Fibroblast of pulmonary artery (primary cell): ENCODE measurements at places on chromosomes 3 and 15.
A peak's percentile ranks its signal among the peaks of the same experiment; 100 is the strongest.

GRCh38 chr3:64728994-64729393 is 41.2 kb upstream of the ADAMTS9 start:
- DNase-seq = no peak

DNA sequence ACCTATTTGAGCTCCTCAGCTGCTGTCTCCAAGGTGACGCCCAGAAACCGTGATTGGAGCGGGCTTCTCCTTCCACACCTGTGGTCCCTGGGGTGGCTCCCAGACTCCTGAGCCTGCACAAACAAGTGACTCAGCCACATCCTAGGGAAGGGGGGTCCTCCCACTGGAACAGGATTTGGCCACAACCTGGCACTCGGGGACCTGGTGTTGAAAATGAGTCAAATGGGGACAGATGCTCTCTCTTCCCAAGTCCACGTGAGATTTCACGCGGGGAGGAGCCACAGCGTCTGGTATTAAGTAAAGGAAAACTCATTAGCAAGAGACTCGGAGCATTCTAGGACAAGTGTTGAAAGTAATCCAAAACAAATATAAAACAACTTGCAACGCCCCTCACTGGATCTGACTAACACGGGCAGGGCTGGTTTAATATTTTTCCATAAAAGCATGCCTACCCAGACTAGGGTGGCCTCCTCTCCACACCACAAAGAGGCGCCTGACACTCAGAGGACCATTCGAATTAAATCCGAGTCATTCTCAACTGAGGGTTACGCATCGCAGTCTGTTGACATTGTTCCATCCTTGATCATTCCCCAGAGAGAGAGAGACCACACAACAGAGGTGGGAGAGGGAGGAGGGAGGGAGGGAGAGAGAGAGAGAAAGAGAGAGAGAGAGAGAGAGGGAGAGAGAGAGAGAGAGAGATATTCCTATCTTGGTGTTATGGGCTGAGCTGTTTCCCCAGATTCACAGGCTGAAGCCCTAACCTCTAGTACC is 74.4 kb downstream of the MGLL start:
- peak; percentile 68 for DNase-seq

DNA sequence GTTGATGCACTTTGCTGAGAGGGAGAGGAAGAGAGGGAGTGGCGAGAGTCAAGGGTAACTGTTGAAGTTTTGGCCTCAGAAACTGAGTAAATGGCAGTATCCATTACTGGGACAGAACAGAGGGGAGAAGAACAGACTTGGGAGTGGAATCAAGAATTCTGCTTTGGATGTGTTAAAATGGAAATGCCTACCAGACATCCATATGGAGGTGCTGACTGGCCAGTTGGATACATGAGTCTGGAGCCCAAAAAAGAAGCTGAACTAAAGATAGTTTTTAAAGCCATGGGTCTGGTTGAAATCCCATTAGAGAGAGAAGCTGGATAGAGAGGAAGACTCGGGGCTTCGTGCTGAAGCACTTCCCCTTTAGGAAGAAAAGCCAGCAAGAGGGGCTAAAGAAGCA is 35.9 kb upstream of the NSMCE3 start:
- DNase-seq = no peak

DNA sequence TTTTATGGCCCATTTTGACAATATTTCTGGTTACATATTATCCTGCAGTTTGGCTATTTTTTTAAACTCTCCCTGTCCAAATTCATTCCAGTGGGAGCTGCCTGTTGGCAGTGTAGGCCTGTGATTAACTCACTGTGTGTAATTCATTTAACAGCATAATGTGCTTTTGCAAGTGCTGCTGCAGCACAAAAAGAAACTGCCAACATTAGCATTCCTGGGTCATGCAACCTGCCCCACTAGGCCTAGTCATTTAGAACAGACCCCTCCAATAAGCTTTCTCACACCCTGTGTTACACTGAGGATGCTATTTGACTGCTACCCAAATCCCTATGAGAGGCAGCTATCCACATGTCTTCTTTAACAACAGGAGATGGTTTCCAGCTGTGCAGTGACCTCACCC is 251.2 kb upstream of the UBE2E2 start:
- no peak for DNase-seq

GRCh38 chr3:134323966-134324962 is 50.0 kb downstream of the AMOTL2 start:
- no peak for DNase-seq
